ENCODE measurements at places on chromosomes 1 and 21.

DNA sequence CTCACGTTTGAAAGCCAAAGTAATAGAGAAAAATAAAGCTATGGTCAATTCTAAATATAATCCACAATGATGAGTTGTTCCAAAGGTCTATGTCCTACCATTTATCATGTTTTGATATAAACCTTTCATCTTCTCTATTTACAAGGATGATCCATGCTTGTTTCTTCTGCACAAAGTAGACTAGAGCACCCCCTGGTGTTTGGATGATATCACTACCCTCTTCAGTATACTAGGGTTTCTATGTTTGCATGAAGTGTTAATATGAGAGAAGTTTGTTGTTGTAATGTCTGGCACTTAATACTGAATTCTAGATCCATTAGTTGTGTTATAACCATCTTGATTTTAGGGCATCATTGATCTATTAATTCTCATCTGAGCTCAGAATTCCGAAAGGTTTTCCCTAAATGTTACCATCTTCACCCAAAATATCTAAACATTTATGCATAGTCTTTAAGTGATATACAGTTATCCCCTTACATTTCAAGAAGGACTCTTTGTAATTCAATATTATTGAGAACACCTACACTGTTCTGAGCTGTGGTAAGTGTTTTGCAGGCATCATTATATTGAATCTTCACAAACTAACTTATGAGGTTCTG, 21.1 kb downstream of the CLDN8 start:
- DNase-seq: no peak

DNA sequence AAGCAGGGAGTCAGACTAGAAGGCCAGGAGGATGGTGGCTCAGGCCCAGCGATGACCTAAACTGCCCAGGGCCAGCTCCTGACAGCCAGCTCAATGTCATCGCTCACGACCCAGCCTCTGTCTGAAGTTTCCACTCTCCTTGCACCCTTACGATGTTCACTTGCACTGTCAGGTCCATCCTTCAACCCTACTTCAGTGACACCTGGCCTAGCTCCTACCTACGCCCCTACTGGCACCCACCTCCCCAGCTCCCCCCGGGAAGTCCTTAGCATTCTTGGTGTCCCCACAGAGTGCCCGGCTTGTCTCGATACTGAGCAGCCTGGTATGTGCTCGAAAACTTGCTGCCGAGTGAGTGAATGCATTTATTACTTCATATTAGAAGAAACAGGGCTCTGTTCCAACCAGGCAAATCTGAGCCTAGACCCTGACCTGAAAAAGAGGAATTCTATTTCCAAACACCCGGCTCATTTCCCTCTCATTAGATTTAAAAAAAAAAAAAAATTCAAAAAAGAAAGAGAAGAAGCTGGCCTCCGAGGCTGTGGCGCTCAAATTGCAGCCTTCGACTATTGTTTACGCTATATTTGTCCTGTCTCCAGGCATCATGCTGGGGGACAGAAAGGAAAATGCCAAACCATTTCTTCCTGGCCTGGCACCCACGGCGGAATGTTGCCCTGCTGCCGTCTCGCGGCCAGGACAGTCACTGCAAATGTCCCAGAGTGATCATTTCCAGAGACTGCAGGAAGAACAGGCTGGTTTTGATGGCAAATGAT, 29.8 kb upstream of the LRRC38 start:
- no peak for DNase-seq

- no peak for DNase-seq
Measured at GRCh38 chr21:27339902-27340301, 373.0 kb upstream of the ADAMTS5 start.

DNA sequence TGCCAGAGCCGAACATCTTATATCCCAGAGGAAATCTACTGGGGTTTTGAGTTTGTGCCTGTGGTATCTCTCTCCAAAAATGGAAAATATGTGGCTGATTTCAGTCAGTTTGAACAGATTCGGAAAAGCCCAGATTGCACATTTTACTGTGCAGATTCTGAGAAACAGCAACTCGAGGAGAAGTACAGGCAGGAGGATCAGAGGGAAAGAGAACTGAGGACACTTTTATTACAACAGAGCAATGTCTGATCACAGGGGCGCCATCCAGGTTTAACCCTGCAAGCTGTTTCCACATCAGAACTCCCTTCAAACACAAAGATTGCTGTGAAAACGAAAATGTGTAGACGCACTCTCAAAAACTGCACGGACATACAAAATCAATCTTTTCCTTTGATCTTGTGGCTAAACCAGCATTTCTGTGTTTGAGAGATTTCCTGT, 43.4 kb downstream of the KCNJ15 start:
- DNase-seq: no peak

- DNase-seq: no peak
Measured at GRCh38 chr1:206979379-206980043, 9.3 kb upstream of the FCAMR start.

DNA sequence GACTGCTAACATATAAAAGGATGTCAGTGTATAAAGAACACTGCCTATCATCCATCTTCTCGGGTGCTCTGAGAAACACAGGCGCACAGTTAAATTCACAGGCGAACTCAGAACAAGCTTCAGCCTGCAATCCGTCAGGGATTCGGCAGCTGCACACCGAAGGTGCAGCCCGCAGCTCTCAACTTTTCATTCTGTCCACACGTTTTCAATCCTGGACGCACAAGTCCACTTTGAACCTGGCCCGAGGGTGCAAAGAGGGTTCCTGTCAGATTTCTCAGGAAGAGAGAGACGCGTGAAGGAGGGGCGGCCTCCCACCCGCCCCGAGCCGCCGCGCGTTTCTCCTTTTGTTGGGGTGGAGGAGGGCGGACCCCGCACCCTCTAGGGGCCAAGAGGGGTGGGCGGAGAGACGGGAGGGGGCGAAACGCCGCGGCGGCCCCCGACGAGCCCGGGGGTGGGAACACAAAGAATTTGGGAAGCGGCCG, 724 bp downstream of the DOCK7 start:
- DNase-seq: peak; percentile 12

- no peak for DNase-seq
Measured at GRCh38 chr1:150017206-150017750, 6.8 kb upstream of the OTUD7B start.

- no peak for DNase-seq
Measured at GRCh38 chr1:8134546-8135235, 108.6 kb upstream of the ERRFI1 start.

DNA sequence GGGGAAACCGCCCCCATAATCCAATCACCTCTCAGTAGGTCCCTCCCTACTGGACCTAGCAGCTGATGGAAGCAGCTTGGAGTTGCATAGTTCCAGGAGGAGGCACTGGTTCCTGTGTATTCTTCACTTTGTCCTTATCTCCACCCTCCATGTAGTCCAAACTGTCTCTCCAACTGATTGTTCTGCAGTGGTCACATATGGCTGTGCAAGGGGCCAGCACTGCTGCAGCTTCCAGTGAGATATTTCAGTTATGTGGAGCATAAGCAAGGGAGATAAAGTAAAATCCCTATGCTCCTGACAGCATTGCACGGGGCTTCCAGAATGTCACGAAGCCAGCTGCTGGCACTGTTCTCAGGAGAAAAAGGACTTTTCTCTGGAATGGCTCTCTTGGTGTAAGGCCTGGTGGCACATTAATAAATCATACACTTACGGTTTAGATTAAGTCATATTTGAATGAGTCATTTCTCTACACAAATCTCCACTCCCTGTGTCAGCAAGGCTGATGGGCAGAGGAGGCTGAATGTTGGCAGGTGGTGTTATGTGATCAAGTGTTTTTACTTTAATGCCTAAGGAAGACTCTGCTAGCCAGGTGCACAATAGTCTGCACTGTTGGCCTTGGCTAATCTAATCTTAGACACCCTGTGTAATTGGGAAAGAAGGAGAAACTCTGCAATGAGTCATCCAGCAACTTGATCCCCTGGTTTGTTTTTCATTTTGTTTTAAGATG, 93.4 kb downstream of the KCNK1 start:
- no peak for DNase-seq

Data from activated T-helper 2 cell treated with anti-CD3 and anti-CD28 coated beads, Interferon-gamma antibody, Interleukin-2, Interleukin-4, amounts not matched to agents 10 μg/mL and 5 μg/mL and 100 μg/mL, durations not matched to agents 14 hours and 24 hours and 36 hours (primary cell).